ENCODE measurements at places on chromosomes 16 and 17.

DNA sequence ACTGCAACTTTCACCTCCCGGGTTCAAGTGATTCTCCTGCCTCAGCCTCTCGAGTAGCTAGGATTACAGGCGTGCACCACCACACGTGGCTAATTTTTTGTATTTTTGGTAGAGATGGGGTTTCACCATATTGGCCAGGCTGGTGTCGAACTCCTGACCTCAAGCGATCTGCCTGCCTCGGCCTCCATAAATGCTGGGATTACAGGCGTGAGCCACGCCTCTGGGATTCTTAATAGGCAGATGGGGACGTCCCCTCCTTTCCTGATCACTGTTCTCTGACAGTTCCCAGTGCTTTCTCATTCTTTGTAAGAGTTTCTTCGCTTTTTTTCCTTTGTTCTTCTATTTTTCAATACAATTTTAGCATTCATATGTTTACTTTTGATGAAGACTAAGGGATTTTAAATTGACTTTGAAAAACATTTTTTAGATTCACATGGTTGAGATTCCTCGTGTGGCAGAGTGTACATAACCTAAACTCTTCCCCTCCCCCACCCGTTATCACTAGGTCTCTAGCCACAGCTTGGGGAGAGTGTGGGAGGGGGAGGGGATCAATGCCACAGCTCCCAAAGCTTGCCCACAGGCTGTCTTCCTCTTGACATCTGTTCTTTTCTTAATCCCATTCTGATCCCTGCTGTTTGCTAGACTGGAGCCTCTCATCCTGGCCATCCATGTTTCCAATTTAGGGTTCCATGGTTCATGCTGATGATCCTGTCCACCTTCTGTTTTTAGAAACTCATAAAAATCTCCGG, 11.0 kb downstream of the ADORA2B start:
- no peak for DNase-seq

DNA sequence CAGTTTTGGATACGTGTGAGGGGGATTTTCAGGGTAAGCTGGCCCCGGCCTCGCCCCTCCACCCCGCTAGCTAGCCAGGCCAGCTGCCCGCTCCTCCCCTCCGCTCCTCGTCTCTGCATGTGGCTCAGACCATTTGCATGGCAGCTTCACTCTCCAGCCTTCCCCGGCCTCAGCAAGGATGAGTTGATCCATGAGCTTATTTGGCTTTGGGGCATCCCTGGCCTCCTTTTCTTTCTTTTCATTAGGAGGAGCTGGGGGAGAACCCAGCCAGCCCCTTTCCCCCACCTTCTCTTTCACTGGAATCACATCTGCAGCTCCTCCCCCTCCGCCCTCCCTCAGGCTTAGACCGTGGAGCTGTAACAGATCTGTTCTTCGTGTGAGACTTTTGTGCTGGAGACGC, 30.7 kb downstream of the ELAC2 start:
- no peak for DNase-seq

DNA sequence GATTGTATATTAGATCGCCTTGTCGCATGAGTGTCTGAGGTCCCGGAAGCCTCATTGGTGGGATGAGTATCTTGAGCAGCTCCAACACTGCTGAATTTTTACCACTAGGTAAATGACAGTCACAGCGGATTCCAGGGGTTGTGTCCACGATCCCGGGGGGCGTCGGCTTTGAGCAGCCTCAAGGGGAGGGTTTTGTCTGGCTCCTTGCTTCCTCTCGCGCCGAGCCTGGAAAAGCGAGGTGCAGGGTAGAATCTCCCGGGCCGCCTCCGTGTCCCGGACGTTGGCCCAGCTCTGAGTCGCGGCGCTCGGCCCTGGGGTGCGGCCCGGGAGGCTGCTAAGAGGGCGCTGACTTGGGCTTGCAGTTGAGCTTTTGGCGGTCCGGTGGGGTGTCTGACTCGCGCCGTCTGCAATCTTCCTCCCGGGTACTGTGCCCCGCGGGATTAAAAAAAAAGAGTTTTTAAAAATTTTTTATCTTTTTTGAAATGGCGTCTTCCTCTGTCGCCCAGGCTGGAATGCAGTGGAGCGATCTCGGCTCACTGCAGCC, 4.5 kb downstream of the OR1F1 start:
- no peak for DNase-seq

DNA sequence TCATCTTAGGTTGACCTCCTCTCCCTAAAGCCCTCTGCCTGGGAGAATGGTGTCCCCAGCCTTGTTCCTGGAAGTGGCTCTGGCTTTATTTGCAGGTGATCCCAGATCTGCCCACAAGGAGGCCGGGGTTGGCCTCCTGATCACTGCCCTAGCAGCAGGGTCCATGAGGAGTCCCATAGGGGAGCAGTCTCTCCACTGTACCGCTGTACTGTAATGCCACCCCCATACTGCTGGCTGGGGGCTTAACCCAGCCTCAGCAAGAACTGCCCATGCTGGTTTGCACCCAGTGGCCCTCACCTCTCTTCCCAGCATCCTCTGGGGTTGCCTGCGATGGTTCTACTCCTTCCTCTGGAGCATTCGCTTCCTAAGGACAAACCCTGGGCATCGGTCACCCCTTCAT, 39.1 kb downstream of the PSME3IP1 start:
- DNase-seq: peak; percentile 10

GRCh38 chr16:21643785-21644184, 8.6 kb downstream of the IGSF6 start:
- no peak for DNase-seq

DNA sequence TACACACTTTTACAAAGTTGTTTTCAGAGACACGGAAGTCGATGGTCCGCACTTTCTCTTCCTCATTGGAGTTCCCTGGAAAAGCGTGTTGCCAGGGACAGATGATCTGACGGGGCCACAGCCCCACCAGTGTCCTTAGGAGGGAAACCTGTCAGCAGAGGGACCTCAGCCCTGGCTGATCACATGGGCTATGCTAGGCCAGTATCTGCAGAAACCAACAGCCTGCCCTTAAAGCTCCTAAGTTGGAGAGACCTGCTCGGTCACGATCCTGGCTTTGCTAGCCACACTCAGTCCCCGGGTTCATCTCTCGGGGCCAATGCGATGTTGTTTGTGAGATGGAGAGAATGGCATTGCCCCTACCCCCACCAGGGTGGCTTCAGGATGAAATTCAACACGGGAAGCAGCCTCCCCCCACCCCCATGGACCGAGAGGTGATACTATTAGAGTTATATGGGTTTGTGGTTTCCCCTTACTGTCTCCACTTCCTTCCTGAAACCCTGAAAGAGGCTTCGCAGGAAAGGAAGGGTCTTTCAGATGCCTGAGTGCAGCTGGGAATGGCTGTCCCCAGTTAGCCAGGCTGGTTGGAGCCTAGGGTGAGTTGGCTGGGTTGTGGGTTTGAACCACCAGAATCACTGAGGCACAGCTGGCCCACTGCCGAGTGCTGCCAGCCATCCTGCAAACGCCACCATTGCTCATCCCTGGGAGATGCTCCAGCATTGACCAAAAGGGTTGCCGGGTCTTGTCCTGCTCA, 16.6 kb downstream of the RMI2 start:
- DNase-seq: no peak

DNA sequence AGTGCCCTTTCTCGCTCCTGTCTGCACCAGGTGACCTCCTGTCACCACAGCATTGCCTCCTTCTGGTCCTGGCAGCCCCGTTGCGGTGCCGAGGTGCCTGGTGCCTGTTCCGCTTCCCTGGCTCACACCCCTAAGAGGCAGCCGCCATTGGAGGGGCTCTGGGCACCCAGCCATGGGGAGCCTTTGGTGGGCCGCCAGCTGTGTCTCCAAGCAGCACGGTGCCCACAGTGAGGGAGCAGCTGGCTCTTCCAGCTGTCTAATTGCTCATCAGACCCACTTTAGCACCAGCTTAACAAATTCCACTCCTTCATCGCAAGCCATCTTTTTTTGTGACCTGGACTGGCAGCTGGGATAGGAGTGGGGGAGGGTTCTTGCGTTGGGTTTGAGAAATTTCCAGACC, 276.1 kb downstream of the SNX29 start:
- no peak for DNase-seq

- no peak for DNase-seq
Measured at GRCh38 chr17:12391468-12391867, 274.2 kb upstream of the MYOCD start.

GRCh38 chr17:75816693-75817092, 27.5 kb downstream of the UNC13D start:
- no peak for DNase-seq

DNA sequence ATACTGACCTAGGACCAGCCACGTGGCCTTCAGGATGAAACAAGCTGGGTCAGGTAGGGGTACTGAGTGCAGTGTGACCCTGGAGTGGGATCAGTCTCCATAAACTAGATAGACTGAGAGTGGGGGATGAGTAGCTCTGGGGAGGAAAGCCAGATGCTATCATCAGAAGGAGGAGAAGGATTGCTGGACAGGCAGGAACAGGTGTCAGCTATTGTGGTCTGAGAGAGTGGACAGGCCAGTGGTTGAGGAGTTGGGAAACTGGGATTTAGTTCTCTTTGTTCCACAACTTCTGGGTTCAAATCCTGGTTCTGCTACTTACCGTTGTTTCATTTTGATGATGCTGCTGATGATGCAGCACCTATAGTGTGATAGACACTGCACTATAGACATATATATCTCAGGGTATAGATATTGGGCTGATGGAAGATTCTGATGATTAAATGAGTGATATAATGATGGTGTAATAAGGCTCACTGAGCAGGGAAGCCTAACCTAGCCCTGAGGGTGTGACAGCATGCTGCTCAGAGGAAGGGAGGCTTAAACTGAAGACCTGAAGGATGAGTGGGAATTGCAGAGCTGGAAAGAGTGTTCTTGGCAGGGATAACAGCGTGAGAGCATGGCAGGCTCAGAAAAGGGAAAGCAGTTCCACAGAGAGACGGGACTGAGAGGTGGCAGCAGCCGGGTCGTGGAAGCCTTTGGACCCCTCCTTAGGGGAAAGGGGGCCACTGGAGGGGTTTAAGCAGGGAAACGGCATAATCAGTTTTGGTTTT, 66.0 kb downstream of the SNX20 start:
- no peak for DNase-seq

DNA sequence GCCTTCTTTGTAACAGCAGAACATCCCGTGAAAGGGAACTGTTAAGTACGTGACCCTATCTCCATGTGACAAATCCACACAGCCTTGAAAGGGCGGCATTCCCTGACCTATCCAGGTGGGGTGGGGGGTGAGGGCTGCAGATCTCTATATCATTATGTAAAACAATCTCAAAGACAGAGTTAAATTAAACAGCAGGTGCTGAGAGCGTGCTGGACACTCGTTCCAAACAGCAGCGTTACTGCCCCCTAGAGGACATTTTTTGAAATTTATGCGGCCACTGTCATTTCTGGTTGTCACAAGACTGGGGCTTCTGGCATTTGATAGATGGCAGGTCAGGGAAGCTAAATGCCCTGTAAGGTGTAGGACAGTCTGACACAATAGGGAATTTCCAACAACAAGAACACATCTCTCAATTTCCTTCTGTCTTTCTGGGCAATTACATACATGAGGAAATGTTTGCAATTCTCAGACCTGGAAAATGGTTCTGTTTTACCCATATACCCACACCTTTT, 6.7 kb upstream of the SLC25A39 start:
- peak; percentile 62 for DNase-seq

DNA sequence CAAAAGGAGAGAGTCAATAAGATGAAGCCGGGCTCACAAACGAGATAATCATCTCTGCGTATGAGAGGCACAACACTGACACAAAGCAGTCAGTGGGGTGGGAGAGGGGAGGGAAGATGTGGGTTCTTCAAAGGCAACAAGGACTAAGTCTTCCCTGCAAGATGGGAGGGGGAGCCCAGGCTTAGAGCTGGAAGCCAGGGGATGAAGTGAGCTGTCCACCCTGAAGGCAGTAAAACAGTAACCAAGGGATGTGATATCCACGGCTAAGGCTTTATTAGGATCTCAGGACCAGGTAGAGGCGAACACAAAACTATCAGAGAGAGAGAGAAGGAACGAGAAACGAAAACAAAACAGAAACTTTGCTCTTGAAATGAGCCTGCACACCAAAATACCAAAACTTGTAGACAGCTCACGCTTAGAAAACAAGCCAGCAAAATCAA, 115.9 kb downstream of the DYNLRB2 start:
- no peak for DNase-seq

All from omental fat pad (tissue), 4 donors.